ENCODE measurements at places on chromosomes 3 and 15.
A peak's percentile ranks its signal among the peaks of the same experiment; 100 is the strongest.

DNA sequence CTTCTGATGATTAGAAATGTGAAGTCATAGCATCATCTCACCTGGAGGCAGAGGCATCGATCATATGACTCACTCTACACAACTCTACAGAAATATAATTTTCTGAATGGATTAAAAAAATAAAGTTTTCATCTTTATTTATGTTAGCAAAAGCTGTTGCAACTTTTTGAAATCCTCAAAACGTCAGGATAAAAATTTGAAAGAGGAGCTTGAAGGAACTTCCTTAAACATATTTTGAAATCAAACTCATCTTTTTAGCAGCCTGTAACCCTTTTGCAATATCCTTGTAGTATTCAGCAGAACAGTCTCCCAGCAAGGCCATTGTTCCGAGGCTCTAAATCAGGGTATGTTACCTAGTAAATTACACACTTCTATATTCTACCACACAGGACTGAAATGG, 985.4 kb downstream of the PLOD2 start:
- no peak for DNase-seq

DNA sequence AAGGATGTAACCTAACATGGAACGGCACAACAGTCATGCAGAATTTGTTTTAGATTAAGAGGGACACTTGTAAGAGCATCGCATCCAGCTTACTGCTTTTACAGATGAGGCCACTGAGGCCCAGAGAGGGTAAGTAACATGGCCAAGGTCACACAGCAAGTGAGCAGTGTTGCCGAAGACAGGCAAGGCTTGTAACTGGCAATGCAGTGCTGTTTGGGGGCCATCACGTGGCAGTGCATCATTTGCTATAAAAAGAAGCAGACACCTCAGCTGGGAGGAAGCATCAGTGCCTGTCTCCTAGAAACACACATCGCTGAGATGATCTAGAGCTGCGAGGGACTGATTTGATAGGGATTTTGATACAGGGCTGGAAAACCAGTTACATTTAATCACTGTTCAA, 108.2 kb upstream of the PROK2 start:
- no peak for DNase-seq

DNA sequence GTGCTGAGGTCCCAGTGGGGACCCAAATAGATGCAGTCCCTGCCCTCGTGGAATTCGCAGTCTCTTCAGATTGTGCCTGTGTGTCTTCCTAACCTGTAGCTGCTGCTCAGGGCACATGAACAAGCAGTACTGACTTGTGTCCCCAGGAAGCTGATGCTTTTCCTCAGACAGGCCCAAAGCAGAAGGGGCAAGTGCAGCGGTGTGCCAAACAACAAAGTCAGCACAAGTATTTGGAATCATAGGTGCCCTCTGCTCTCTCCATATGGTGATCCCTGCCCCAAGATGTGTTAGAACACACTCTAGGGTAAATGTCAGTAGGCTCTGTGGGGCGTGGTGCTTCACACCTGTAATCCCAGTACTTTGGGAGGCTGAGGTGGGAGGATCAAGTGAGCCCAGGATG, 21.9 kb downstream of the BHLHE40 start:
- no peak for DNase-seq

- no peak for DNase-seq
These were observed 12.3 kb upstream of the KLF15 start for GRCh38 chr3:126369490-126369889.

DNA sequence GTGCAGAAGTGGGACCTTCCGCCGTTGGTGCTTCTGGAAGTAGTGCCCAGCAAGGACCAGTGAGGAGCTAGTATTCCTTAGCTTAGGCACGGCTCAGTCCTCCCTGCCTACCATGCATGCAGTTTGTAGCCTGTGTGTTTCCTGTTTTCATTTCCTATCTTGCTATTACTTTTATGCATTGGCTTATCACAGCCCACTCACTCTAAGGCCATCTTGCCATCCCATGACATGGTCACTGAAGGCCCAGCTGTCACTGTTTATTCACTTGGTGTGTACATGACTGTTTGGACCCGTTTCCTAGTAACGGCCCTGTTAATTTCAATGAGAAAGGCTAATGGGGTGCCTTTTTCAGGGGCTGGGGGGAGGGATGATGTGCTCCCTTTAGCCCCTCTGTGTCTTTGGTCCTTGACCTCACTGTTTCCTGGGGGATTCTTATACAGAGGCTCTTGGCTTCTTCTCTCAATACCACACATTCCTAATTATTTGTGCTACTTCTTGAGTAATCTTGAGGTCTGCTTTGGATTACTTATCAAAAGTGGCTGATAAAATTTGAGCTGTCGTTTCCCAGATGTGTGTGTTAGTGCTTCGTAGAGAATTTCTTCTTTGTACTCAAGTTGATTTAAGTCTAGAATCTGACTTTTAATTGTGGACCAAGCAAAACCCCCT, 24.5 kb upstream of the TRAK1 start:
- no peak for DNase-seq

GRCh38 chr3:12004741-12005513, 739 bp downstream of the SYN2 start:
- no peak for DNase-seq

- DNase-seq: no peak
These were observed 58.3 kb upstream of the TFRC start for GRCh38 chr3:196140224-196140623.

DNA sequence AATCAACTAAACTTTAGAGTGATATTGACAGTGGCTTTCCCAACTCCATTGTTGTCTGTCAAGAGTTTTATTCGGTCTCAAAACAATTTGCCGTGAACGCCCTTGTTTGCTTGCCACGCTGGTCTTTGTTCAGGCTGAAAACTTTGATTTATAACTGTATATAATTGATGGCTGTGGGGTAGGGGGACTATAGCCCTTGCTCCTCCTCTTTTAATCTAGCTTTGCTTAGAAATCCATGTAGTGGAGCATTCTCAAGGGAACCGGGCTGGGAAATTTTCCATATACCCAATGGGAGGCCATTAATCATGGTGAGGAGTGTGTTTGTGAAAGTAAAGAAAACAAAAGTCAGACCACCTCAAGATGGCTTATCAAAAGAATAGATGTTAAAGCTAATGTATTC, 339.8 kb upstream of the RARB start:
- DNase-seq: no peak

- DNase-seq: no peak
These were observed 680.7 kb upstream of the GRM7 start for GRCh38 chr3:6180171-6180570.

DNA sequence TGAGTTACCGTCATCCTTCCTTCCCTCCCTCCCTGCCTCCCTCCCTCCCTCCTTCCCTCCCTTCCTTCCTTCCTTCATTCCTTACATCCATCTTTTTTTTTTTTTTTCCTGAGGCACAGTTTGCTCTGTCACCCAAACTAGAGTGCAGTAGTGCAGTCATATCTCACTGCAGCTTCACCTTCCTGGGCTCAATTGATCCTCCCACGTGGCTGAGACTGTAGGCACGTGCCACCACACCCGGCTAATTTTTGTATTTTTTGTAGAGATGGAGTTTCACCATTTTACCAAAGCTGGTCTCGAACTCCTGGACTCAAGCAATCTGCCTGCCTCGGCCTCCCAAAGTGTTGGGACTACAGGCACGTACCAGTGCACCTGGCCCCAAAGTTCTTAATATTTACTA, 25.8 kb downstream of the USP3 start:
- DNase-seq: no peak

DNA sequence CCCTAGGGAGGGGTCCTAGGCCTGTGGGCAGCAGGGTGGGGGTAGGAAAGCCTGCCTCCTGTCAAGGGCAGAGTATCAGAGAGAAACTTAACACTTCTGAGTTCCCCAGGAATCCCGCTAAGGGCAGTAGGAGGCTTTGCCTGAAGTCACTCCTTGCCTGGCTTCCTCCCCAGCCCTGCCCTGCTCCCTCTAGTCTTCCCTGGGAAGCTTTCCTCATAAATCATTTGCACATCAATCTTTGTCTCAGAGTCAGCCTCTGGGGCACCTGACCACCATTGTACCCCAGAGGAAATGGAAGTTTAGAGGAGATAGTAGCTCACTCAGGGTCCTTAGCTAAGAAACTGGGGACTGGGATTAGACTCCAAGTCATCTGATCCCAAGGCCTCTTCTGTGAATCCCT, 129.4 kb upstream of the TLE3 start:
- DNase-seq: no peak

GRCh38 chr3:125634336-125634950, 39.1 kb upstream of the OSBPL11 start:
- DNase-seq: no peak

- DNase-seq: no peak
These were observed 26.6 kb downstream of the FBLN2 start for GRCh38 chr3:13575459-13576061.

GRCh38 chr15:22903961-22904534, 65.6 kb downstream of the NIPA2 start:
- DNase-seq: no peak

DNA sequence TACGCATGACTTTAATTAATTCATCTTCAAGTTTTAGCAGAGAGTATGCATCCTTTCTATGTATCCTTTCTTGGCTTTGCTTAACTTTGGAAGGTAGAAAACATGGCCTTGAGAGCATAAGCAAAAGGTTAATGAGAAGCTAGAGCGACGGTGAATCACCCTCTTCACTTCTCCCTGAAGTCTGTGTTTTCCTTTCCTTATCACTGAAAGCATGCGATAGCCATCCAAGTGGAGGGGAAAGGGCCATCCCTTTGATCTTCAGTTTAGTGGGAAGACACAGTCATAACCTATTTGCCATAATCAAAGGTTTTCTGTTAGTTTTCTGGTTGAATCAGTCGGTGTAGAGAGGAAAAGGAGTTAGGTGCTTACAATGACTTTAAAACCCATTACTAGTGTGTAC, 354.0 kb upstream of the ROBO2 start:
- no peak for DNase-seq

GRCh38 chr3:69288161-69288895, 97.6 kb downstream of the FRMD4B start:
- no peak for DNase-seq

GRCh38 chr3:17632401-17633100, 109.9 kb downstream of the TBC1D5 start:
- no peak for DNase-seq

GRCh38 chr3:23587513-23587912, 218.2 kb upstream of the UBE2E1 start:
- DNase-seq: no peak

DNA sequence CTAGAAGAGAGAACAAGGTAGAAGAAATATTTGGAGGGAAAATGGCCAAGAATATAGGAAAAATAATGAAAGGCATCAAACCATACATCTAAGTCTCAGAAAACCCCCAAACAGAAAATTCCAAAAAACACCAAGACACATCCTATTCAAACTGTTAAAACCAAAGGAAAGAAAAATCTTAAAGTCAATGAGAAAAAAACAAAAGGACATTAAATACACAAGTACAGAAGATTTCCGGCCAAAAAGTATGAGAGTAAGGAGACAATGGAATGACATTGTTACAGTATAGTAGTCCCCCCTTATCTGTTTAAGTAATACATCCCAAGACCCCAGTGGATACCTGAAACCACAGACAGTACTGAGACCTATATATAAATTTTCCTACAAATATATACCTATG, 18.8 kb downstream of the CLASP2 start:
- DNase-seq: no peak

DNA sequence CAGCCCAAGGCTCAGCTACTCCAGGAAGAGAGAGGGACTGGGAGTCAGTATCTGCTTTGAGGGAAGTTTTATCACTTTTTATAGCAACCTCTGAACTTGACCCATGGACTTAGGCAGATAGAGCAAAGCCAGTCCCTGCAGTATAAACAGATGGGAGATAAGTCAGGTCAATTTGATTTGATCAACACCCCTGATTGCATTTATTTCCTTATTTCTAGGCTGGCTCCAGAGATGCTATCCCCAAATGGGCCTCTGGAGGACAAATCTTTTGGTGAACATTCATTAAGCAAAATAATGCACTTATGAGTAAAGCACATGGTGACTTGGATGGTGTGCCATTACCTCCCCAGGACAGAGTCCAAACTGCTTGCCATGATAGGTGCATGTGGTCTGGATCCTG, 8.9 kb upstream of the IDH3A start:
- DNase-seq: no peak

- DNase-seq: no peak
These were observed 59.7 kb downstream of the GRIP2 start for GRCh38 chr3:14480207-14481017.

- DNase-seq: no peak
These were observed 936.8 kb downstream of the MCTP2 start for GRCh38 chr15:95168152-95168551.

GRCh38 chr3:102926618-102927017, 491.8 kb downstream of the ZPLD1 start:
- DNase-seq: no peak

GRCh38 chr15:80866936-80867335, 87.8 kb downstream of the CEMIP start:
- DNase-seq: no peak

- peak; percentile 3 for DNase-seq
These were observed 46.6 kb upstream of the ATP2B2 start for GRCh38 chr3:10551821-10552630.

DNA sequence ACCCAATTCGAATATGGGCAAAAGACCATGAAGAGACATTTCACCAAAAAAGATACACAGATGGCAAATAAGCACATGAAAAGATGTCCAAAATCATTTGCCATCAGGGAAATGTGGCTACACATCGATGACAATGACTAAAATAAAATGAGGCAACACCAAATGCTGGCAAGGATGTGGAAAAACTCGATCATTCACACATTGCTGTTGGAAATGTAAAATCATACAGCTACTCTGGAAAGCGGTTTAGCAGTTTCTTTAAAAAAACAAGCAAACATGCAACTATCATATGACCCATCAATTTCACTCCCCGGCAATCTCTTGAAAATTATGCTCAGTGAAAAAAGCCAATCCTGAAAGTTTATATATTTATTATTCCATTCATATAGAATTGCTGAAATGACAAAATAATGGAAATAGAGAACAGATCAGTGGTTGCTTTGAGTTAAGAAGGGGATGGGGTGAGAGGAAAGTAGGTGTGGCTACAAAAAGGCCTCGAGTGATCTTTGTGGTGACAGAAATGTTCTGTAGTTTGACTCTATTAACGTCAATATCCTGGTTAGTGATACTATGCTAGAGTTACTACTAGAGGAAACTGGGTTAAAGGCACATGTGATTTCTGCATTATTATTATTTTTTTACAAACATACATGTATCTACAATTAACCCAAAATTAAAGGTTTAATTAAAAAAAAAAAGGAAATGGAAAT, 45.0 kb downstream of the DLG1 start:
- no peak for DNase-seq

GRCh38 chr3:120475722-120476377, 25.1 kb upstream of the FSTL1 start:
- DNase-seq: no peak

- no peak for DNase-seq
These were observed 63.5 kb upstream of the ADPGK start for GRCh38 chr15:72847033-72847432.

GRCh38 chr15:98843844-98844243, 163.7 kb downstream of the PGPEP1L start:
- DNase-seq: no peak

DNA sequence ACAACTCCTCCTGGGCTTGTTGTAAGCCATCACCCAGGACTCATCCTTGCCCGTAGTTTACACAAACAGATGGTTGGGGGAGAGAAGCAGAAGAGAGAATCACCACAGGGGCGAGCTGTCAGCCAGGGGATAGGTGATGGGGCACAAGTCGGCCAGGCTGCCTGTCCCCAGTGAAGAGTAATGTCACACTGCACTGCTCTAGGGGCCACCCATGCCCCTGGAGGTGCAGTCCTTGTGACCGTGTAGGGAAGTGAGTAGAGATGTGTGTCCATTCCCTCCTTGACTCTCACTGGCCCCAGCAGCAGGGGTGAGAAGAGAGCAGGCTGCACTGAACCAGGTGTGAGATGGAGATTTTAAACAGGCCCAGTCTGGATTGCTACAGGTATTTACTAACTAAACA, 17.1 kb upstream of the PRSS50 start:
- DNase-seq: no peak
